Brain microvascular endothelial cell (primary cell): ENCODE measurements at places on chromosomes 13 and 19.

GRCh38 chr13:105773241-105773640 lies 762.2 kb downstream of the EFNB2 start:
- no peak for DNase-seq

DNA sequence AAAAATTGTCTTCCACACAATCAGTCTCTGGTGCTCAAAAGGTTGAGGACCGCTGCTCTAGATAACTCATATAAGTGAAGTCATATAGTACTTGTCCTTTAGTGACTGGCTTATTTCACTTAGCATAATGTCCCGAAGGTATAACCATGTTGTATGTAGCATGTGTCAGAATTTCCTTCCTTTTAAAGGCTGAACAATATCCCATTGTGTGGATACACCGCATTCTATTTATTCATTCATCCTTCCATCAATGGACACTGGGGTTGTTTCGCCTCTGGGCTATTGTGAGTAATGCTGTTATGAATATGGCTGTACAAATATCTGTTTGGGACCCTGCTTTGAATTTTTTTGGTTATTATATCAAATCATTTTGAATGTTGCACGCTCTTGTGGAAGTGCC lies 4.6 kb upstream of the LYPD5 start:
- no peak for DNase-seq

DNA sequence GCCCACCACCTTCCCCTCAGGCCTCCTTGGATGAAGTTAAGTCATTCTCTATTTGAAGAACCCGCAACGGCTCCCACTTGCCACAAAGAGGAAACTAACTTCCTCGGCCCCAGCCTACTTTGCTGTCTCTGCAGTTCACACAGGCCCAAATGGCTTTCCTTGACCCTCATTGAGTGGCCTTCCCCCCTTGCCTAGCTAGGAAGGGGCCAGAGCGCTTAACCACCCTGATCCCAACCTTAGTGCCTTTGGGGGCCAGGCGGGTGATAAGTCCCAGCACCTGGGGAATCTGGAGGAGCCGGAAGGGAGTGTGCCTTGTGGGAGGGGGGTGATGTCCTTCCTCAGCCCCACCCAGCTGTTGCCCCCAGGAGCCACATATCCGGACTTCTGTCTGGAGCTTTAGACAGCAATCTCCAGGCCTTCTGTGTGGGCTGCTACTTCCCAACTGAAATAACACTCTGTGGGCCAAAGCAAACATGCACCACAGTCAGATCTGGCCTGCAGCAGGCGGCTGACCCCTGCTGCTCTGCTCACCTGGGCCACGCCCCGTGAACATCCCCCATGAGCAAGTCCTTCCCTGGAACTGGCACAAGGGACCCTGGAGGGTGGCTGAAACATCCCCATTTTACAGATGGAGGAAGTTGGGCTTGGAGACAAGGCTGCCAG lies 10.5 kb downstream of the NECTIN2 start:
- DNase-seq, result peak; percentile 48

GRCh38 chr19:40304306-40304705 lies 19.2 kb upstream of the AKT2 start:
- no peak for DNase-seq

GRCh38 chr13:26406791-26407190 lies 150.7 kb upstream of the WASF3 start:
- no peak for DNase-seq

DNA sequence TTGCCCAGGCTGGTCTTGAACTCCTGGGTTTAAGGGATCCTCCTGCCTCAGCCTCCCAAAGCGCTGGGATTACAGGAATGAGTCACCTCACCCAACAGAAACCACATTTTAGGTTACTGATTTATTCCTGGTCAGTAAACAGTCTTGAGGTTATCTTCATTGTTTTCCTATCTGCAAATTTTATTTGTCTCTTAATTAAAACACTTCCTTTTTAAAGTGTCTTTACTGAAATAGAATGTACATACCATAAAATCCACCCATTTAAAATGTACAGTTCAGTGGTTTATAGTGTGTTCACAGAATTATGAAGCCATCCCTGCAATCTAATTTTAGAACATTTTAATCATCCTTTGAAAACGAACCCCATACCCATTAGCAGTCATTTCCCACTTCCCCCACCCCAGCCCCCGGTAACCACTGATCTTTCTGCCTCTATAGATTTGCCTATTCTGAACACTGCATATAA lies 63.0 kb downstream of the MAP4K1 start:
- no peak for DNase-seq

GRCh38 chr19:7652061-7652641 lies 15.2 kb downstream of the STXBP2 start:
- peak; percentile 56 for DNase-seq

DNA sequence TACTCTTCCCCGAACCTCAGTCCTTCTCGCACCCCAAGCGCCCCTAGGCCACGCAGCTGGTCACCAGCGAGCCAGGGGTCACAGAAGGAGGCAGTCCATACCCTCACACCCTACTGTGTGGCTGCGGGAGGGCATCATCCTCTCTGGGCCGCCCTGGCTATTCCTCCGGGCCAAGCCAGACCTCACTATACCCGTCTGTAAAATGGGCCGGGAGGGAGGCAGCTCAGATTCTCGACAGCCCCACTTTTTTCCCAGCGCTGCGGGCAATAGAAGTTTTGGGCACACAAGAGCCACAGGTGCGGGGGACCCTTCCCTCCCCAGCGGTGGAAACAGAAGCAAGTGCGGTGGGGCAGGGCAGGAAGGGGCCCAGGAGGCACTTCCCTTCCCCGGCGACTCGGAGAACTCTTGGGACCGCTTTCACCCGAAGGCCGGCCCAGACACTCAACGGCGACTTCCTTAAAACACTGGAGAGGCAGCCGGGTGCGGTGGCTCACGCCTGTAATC lies 5.6 kb upstream of the ARRDC2 start:
- DNase-seq, result no peak

DNA sequence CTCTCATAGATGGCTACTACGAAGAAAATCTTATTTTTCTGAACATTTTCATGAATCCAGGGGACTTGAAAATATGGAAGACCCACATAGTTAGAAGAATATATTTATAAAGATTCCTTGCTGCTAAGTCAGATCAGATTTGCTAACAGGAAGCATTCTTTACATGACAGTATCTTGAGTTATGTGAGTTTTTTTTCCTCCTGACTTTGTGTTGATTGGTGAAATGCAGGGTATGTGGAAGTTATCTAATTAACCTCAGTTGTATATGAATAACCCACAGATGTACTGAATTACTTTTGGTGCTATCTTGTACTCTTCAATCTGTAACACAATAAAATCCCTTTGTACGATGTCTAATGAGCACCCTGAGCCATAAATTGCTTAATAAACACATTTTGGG lies 53.8 kb downstream of the ESD start:
- no peak for DNase-seq

DNA sequence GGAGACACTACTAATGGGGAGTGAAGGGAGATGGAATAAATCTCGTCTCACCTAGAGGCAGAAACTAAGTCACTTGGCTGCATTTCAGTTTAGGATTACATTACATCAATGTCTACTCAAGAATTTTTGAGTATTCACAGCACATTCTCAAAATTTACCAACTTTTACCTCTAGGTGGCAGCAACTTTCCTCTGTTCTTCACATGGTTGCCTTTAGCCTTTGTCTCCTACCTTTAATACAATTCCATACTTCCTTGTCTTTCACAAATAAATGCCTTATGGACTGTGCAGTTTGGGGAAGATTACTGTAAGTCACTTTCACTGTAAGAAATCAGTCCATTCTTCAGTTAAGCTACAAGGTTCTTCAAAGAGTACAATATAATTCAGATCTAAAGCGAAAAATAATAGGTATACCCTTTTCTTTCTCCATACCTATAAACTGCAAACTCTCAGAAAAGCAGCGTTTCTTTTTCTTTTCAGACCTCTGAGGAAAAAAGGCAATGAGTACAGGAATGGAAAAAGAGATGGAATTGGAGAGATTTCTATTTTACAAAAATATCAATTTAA lies 379.4 kb downstream of the KLF12 start:
- DNase-seq, result peak; percentile 72

- DNase-seq, result no peak
Measured at GRCh38 chr13:36789061-36789460, 30.0 kb upstream of the RFXAP start.

DNA sequence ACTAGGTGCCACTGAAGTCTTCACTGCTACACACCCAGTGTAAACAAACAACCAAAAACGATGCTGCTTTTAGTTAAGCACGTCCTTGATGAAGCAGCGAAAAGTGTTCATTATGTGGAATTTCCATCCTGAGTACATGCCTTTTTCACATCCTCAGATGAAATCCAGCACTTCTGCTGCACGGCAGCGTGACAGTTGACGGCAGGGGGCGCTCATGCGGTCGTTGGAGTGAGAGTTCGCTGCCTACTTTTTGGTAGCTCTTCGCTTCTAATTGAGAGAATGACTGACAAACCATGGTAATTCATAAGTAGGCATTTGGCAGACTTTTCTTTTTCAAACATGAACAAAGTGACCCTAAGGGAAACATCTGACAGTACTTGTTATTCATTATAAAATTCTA lies 1124.9 kb downstream of the EFNB2 start:
- no peak for DNase-seq

- no peak for DNase-seq
Measured at GRCh38 chr13:105200181-105200580, 1335.3 kb downstream of the EFNB2 start.

- no peak for DNase-seq
Measured at GRCh38 chr13:102399791-102400674, 1.8 kb downstream of the FGF14 start.

- DNase-seq, result no peak
Measured at GRCh38 chr13:96781141-96781540, 213.1 kb downstream of the OXGR1 start.

- no peak for DNase-seq
Measured at GRCh38 chr13:94556621-94557020, 39.3 kb downstream of the TGDS start.

DNA sequence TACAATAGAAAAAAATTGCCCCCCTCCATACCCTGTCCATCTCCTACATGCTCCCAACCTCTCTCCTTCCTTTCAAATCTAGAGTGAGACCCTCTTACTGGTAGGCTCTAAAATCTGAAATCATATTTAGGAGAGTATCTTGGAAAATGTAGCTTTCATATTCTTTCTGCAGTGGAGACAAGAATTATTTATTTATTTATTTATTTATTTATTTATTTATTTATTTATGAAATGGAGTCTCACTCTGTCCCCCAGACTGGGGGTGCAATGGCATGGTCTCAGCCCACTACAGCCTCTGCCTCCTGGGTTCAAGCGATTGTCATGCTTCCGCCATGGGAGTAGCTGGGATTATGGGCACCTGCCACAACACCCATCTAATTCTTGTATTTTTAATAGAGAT lies 174.1 kb upstream of the MYO16 start:
- no peak for DNase-seq

DNA sequence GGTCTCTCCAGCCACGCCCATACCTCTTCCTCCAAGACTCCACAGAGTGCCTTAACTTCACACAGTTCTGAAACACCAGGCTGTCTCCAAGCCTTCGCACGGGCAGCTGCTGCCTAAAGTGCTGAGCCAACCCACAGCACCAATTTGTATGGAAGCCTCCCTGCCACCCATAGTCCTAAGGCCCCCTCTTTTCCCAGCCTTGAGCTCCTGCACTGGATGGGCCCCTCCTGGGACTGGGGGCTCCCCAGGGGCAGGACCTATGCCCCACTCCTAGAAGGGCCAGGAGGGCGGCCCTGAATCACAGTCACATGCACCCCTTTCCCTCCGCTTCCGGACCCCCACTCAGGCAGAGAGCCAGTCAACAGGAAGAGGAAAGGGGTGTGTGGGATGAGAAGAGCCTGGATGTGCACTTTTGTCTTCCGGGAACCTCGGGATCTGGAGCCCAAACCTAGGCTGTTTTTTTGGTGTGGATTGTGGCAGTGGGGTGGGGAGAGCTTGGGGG lies 5.1 kb upstream of the FCER2 start:
- no peak for DNase-seq

GRCh38 chr19:10118960-10119359 lies 739 bp downstream of the EIF3G start:
- DNase-seq, result no peak

- no peak for DNase-seq
Measured at GRCh38 chr13:35672611-35673010, 196.1 kb upstream of the MAB21L1 start.

- DNase-seq, result no peak
Measured at GRCh38 chr13:47038188-47038587, 141.3 kb upstream of the HTR2A start.

DNA sequence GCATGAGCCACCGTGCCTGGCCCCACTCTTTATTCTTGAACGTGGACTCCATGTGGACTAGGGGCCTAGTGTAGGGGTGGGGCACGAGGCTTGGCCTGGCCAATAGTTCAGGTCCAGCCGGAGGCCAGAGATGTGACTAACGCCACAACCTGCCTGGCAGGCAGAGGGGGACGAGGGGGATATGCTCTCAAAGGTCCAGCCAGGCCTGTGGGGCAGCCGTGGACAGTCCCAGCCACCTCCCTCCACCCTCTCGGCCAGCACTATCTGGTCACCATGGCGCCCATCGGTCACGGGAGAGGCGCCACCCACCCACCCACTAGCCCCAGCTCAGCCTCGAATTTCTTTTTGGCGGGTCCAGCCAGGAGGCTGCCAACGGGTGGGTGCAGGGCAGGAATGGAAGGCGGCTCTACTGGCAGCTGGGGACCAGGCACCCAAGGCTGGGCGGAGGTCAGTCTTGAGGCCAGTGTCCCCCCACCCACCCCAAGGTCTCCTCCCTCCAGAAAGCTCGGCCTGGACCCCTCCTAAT lies 2.2 kb upstream of the CERS1 start:
- DNase-seq, result no peak

- no peak for DNase-seq
Measured at GRCh38 chr13:82947191-82947621, 935.1 kb downstream of the SLITRK1 start.

DNA sequence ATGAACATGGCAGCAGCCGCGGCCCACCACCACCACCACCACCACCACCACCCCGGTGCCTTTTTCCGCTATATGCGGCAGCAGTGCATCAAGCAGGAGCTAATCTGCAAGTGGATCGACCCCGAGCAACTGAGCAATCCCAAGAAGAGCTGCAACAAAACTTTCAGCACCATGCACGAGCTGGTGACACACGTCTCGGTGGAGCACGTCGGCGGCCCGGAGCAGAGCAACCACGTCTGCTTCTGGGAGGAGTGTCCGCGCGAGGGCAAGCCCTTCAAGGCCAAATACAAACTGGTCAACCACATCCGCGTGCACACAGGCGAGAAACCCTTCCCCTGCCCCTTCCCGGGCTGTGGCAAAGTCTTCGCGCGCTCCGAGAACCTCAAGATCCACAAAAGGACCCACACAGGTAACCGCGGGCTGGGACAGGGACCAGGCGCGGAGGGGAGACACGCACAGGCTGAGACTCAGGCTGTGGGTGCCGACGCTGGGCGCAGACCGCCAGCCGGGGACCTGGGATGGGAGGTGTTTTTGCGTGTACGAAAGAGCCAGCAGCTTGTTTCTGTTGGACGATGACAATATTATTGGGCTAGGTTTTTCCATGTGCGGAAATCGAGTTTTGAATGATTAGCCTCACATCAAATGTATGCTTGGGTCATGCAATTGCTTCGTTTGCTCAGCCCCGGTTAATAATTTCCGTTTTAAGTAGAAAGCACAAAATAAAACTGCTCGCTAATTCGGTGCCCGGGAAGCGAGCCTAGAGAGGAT lies 1.3 kb downstream of the ZIC2 start:
- no peak for DNase-seq
